CD4-positive, CD25-positive, alpha-beta regulatory T cell (primary cell): ENCODE measurements at places on chromosomes 6 and 20. TPM values are rescaled to one million over a fixed set of nuclear protein-coding genes. Genes with fewer than 3 reads are reported as not detected.

Gene KCNB1
- total RNA-seq: not detected

Gene MMP24
- not detected for total RNA-seq

Gene BYSL
- 1.8 TPM for total RNA-seq

Gene TAF4
- 20.4 TPM for total RNA-seq

Gene SMOC2
- not detected for total RNA-seq

Gene CDK19
- 16.5 TPM for total RNA-seq

Gene SYCP2L
- total RNA-seq: not detected

DNA sequence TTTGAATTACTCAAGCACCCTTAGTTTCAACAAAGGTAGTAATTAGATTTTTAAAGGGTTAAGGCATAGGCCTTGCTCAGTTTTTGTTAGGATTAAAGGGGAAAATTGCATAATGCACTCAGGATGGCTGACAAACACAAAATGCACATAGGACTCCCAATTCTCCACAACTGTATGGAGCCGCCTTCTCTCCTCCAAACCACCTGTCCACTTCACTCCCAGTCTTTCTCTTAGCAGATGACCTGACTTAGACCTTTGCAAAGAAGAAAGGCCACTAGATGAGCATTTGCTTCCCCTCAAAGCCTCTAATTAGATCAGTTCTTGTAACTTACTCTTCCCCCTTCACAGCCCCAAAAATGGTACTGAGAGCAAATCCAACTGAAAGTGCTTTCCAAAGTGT lies 20.1 kb downstream of the NSFL1C start:
- DNase-seq: no peak

- no peak for DNase-seq
Observed at GRCh38 chr20:47713878-47714450, 71.3 kb downstream of the SULF2 start.

- no peak for DNase-seq
Observed at GRCh38 chr6:137224799-137225198, 5.6 kb upstream of the IFNGR1 start.

DNA sequence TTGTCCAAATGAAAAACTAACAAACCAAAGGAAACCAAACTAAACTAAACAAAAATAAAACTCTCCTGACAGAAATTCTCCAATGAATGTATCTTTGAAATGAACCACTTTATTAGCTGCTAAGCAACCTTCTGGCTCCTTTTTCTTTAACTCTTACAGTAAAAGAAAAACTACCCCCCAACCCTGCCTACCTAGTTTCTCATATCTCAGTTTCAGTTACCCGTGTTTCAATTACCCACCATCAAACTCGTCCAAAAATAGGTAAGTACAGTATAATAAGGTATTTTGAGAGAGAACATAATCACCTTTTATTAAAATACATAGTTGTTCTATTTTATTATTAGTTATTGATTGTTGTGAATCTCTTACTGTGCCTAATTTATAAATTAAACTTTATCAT lies 177.4 kb upstream of the THEMIS start:
- DNase-seq: no peak

GRCh38 chr20:17843246-17844132 lies 125.1 kb downstream of the SNX5 start:
- peak; percentile 8 for DNase-seq
